Stimulated activated CD4-positive, alpha-beta T cell treated with anti-CD3 and anti-CD28 coated beads, Interleukin-4, amount 100 ng/mL, for 24 hours (primary cell): ENCODE measurements at places on chromosomes 4 and X.

DNA sequence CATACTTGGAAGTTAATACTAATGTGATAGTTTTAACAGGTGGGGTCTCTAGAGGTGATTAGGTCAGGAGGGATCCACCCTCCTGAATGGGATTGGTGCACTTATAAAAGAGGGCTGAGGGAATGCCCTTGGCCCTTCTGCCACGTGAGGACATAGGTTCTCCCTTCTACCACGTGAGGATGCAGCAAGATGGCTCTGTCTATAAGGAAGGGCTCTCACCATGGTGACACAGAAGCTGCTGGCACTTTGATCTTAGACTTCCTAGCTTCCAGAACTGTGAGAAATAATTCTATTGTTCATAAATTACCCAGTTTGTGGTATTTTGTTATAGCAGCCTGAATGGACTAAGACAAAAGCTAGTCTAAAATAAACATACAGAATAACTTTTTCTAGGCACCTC, 1.0 kb downstream of the AADAT start:
- no peak for DNase-seq

GRCh38 chr4:185532293-185532692, 3.0 kb downstream of the PDLIM3 start:
- no peak for DNase-seq

DNA sequence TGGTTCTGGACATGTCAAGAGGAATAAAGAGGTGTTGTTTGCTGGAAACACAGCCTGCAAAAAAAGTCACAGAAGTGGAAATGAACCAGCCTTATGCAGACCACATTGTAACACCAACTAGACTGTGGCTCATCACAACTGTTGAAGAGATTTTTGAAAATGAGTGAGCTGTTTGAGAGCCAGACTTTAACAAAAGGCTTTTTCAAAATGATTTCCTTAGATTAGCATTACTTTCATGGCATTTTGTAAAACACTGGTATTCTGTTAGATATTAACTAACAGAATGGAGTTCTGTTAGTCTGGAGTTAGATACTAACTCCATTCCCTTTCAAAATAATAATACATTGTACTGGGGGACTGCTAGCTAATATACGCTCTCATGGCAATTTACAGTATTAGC, 60.6 kb upstream of the GABRA2 start:
- no peak for DNase-seq

GRCh38 chr4:145935253-145936141, 3.1 kb downstream of the ZNF827 start:
- DNase-seq: no peak
